ENCODE measurements at places on chromosomes 2 and 18.

- DNase-seq, result no peak
- no peaks in the 10 kb centered on the region for H3K36me3 ChIP-seq
- H3K4me3 ChIP-seq, result no peak overlapping the region
Observed at GRCh38 chr2:10188211-10188610, 65.7 kb downstream of the RRM2 start.

GRCh38 chr2:109481599-109481998 is 132.2 kb downstream of the SEPTIN10 start:
- DNase-seq, result no peak
- no peaks in the 10 kb centered on the region for H3K36me3 ChIP-seq
- H3K27me3 ChIP-seq, result no peaks in the 10 kb centered on the region
- no peak overlapping the region for H3K4me3 ChIP-seq
- no peaks in the 10 kb centered on the region for H3K4me1 ChIP-seq

DNA sequence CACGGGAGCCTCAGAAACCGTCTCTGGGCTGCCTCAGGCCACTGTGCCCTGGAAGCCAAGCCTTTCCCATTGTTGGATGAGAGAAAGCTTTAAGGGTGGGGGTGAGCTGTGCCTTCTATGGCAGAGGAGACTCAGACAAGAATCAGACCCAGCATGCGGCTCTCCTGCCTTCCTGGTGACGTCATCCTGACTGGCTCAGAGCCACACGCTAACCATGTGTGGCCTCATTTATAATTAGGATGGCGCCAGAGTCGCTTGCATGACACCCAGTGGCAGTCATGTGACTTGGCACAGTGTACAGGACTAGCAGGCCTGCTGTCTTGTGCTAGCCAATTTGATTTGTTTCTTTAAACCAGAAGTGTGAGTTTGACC is 99.1 kb downstream of the SH3BP4 start:
- no peak overlapping the region for H3K4me3 ChIP-seq
- no peaks in the 10 kb centered on the region for H3K27me3 ChIP-seq
- no peaks in the 10 kb centered on the region for H3K36me3 ChIP-seq

DNA sequence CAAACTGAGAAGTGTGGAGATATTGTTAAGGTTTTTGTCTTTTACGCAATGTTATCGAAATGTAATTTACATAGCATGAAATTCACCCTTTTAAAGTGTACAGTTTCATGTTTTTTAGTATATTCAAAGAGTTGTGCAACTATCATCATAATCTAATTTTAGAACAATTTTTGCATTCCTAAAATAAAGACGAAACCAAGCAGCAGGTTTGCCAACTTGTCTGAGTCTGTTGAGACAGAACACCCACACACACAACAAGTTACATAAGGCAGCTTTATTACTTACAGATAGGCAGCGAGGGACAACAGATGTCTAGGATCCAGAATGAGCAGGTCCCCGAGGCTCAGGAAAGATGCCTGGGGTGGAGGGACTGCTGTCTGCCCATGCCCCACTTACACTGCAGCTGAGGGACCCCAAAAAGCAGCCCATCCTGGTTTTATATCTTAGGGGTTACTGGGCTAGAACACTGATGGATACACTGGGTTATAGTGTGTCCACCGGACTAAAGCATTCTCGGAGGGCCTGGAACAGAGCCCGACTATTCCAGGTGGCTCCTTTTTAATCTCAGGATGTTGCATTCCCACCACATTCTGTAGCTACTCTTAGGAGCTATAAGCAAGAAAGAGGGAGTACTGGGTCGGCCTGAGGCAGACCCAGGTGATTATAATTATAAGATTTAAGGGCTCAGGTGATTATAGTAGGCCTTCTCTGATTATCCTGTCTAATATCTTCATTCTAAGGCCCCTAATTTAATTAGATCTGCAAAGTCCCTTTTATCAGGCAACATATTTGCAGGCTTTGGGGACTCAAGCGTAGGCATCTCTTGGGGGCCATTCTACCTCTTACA is 150.2 kb upstream of the DOK6 start:
- no peak for DNase-seq
- H3K4me1 ChIP-seq, result no peaks in the 10 kb centered on the region
- no peak overlapping the region for H3K27ac ChIP-seq

GRCh38 chr2:181459621-181460021 is 2.4 kb downstream of the ITGA4 start:
- DNase-seq, result no peak
- H3K27ac ChIP-seq, result peak overlapping the region; percentile 88
- no peaks in the 10 kb centered on the region for H3K36me3 ChIP-seq

- H3K36me3 ChIP-seq, result peaks cover 5% of the 10 kb centered on the region
- H3K27me3 ChIP-seq, result no peaks in the 10 kb centered on the region
- H3K4me1 ChIP-seq, result no peaks in the 10 kb centered on the region
- no peak overlapping the region for H3K4me3 ChIP-seq
Observed at GRCh38 chr2:47078541-47079482, 76.3 kb downstream of the STPG4 start.

GRCh38 chr18:31233621-31234275 is 71.1 kb upstream of the DSC1 start:
- H3K27me3 ChIP-seq, result no peaks in the 10 kb centered on the region
- DNase-seq, result no peak

DNA sequence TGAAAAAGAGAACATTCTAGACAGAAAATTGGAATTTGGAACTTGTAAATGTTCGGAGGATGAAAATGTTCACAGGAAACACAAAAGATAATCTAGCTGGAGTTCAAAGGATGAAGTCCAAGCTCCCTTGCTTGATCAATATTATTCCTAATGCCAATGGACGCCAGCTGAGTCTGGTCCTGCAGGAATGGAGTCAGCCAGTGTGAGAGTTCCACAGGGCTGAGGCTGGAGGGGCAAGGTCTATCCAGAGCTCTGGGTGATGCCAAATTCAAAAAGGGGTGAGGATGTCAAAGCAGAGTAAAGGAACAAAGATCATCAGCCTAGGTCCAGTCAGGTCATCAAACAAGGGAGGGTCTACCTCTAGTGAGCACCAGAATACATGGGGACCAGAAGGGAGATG is 78.5 kb upstream of the CTNNA2 start:
- no peak overlapping the region for H3K4me3 ChIP-seq
- no peaks in the 10 kb centered on the region for H3K36me3 ChIP-seq
- no peaks in the 10 kb centered on the region for H3K4me1 ChIP-seq
- DNase-seq, result no peak

DNA sequence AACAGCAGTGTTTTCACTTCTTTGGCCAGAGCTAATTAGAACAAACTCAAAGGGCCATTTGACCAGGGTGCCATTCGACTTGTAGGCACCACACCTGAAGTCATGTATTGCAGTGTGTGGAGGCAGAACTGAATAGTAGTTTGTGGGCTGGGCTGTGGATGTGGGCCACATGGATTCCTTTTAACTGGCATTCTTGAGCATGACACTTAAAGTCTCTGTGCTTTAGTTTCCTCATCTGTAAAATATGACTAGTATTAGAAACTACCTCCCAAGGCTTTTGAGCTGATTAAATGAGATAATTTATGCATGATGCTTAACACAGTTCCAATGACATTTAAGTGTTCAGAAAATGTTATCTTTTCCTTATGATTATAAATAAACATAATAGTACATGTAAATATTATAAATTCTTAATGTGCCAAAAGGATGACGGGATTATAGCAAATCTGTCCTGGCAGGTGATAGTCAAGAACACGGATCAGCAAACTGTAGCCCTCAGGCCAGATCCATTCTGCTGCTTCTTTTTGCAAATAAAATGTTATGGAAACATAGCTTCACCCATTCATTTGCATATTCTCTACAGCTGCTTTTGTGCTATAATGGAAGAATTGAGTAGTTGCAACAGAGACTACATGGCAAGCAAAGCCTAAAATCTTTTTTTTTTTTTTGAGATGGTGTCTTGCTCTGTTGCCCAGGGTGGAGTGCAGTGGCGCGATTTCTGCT is 36.3 kb upstream of the CCDC68 start:
- H3K27ac ChIP-seq, result no peak overlapping the region
- no peak overlapping the region for H3K4me3 ChIP-seq
- H3K36me3 ChIP-seq, result no peaks in the 10 kb centered on the region
- no peaks in the 10 kb centered on the region for H3K27me3 ChIP-seq
- no peak for DNase-seq

GRCh38 chr2:236870370-236870769 is 215.3 kb upstream of the COPS8 start:
- DNase-seq, result no peak
- no peak overlapping the region for H3K27ac ChIP-seq
- no peak overlapping the region for H3K4me3 ChIP-seq
- H3K4me1 ChIP-seq, result no peaks in the 10 kb centered on the region

GRCh38 chr2:138931284-138932256 is 151.4 kb upstream of the NXPH2 start:
- H3K36me3 ChIP-seq, result no peaks in the 10 kb centered on the region
- no peak overlapping the region for H3K27ac ChIP-seq
- no peak for DNase-seq

DNA sequence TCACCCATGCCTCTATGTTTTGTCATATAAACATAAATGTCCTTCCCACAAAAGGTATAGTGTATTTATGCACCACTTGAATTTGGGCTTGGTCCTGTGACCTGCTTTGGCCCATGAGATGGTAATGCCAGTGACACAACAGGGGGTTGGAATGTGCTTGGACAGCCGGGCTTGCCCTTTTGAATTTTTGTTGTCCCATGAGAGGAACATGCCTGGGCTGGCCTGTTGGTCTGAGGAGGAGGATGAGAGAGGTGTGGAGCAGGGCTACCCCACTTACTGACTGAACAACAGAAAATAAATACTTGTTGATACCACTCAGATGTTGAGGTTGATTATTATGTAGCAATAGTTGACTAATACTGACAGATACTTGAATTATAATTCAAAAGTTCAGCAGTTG is 63.2 kb upstream of the TCF4 start:
- H3K4me1 ChIP-seq, result no peaks in the 10 kb centered on the region
- H3K36me3 ChIP-seq, result no peaks in the 10 kb centered on the region
- no peak overlapping the region for H3K27ac ChIP-seq
- no peak overlapping the region for H3K4me3 ChIP-seq

DNA sequence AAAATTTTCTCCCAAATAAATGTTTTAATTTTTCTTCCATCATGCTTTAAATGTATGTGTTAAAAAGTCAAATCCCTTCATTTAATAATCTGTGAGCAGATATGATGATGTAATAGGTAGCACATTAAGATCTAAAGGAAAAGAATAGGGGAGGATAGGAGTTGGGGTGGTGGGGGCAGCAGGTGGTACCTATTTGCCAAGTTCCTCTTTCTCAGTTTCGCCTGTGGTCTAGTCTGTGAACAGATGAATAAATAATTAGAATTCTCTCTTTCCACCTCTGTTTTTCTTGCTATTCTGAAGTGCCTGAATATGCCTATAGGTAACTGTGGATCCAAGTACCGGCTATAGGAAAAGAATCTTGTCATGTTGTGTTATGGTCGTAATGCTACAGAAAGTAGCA is 152.5 kb downstream of the NRXN1 start:
- H3K36me3 ChIP-seq, result no peaks in the 10 kb centered on the region
- H3K4me3 ChIP-seq, result no peak overlapping the region
- H3K27ac ChIP-seq, result no peak overlapping the region
- no peak for DNase-seq

DNA sequence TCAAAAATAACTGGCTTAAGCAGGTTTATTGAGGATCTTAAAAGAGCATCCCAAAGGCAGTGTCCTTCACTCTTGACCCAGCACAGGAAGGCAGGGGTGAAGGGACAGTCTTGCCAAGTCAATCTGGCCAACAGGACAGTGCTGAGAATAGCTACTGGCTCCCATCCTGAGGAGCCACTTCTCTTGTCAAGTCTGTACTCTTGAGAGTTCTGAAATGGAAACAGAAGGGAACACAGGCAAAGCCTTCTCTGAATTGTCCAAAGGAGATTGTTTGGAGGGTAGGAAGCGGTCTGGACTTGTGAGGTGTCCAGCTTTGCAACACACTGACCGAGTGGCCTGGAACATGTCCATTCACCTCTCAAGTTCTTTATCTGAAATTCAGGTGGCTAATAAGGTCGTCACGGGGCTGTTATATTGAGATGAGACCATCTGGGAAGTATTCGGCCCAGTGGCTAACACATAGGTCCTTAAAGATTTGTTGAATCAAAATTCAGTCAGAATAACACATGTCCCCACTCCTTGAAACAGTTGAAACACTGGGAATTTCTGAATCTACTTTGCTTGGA is 99.5 kb upstream of the FHL2 start:
- no peak overlapping the region for H3K4me3 ChIP-seq
- no peaks in the 10 kb centered on the region for H3K36me3 ChIP-seq
- no peak for DNase-seq
- H3K27me3 ChIP-seq, result no peaks in the 10 kb centered on the region

DNA sequence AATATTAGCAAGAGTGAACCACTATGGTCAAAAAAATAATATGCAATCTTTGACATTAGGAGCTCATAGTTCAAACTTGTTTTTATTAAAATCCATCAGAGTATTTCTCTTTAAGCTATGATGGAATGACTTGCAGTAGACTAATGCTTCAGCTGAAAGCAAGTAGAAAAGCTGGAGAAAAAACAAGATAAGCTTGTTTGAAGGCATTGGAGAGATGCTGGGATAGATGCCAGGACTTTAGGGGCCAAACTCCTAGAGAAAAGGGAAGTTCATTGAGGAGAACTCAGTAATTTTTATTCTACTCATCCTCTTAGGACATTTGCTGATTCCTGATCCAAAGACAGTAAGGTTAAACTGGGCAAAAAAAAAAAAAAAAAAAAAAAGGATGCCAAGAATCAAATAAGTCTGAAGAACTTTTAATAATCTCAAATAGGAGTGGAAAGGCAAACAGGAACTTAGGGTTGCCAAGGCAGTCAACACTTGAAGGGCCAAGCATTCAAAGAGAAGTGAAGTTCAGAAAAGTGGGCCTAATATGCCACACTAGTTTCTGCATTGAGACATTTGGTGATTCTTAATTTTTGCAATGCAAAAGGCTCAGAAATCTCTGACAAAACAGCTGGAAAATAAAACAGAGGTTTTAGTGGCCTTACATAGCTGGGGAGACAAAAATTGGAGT is 19.7 kb upstream of the AFF3 start:
- H3K27ac ChIP-seq, result no peak overlapping the region
- H3K27me3 ChIP-seq, result no peaks in the 10 kb centered on the region
- DNase-seq, result no peak
- H3K36me3 ChIP-seq, result no peaks in the 10 kb centered on the region
- no peaks in the 10 kb centered on the region for H3K4me1 ChIP-seq

DNA sequence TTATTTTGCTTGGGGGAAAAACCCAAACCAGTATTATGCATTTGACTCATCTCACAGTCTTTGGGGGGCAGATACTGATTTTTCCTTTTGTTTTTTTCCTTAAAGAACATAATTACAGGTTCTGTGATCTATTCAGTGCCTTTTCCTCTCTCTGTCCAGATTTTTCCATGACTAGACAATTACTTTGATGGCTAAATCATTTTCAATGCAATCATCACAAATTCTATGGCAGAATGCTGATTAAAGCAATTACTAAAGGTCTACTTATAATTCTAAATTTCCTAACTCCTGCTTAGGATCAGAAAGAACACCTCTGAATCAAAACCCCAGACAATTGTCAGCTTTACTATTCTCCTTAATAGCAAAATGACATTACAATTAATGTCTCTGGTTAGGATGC is 38.8 kb downstream of the POLR1A start:
- DNase-seq, result no peak
- H3K27ac ChIP-seq, result no peak overlapping the region
- no peak overlapping the region for H3K4me3 ChIP-seq
- H3K4me1 ChIP-seq, result peaks cover 10% of the 10 kb centered on the region
- peaks cover 58% of the 10 kb centered on the region for H3K36me3 ChIP-seq

- H3K4me3 ChIP-seq, result no peak overlapping the region
- H3K36me3 ChIP-seq, result no peaks in the 10 kb centered on the region
- H3K27ac ChIP-seq, result no peak overlapping the region
- peaks cover 5% of the 10 kb centered on the region for H3K27me3 ChIP-seq
- H3K4me1 ChIP-seq, result no peaks in the 10 kb centered on the region
- DNase-seq, result no peak
Observed at GRCh38 chr18:48061781-48062570, 131.5 kb upstream of the SMAD2 start.

Measured in effector memory CD4-positive, alpha-beta T cell (primary cell).